Inflammatory macrophage treated with lipopolysaccharide for 4 hours (primary cell): ENCODE measurements at places on chromosomes 6 and 20.

DNA sequence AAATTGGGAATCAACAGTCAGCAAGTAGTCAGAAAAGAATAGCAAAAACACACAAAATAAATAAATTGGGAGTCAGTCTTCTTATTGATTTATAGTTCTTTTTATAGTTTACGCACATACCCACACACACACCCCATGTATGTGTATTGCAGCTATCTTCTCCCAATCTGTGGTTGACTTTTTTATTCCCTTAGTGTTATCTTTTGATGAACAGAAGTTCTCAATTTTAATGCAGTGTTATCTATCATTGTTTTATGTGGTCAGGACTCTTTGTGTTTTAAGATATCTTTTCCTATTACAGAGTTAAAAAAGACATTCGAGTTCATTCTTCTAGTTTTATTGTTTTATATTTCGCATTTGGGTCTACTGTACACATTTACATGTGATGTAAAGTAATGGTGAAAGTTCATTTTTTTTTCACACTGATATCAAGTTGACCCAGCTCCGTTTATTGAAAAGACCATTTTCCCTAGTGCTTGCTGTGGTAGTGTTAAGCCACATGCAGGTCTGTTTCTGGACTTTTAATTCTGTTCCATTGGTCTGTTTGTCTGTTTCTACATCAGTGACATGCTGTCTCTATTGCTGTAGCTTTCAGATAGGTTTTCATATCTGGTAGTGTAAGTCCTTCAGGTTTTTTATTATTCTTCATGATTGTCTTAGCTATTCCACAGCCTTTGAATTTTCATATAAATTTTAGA lies 78.4 kb downstream of the ZFAND3 start:
- DNase-seq = no peak

- no peak for DNase-seq
Observed at GRCh38 chr20:35271073-35271882, 6.6 kb downstream of the MMP24OS start.

DNA sequence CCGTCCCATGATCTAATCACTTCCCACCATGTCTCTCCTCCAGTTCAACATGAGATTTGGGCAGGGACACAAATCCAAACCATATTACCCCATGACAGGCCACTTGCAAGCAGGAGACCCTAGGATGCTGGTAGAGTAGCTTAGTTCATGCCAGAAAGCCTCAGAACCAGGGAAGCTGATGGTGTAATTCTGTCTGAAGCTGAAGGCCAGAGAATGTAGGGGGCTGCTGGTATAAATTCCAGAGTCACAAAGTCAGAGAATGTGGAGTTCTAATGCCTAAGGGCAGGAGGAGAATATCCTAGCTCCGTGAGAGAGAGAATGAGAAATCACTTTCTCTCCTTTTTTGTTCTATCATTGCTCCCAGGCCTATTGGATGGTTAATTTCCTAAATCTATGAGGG lies 90.3 kb upstream of the IMPG1 start:
- DNase-seq = no peak

GRCh38 chr20:38147163-38147562 lies 17.9 kb downstream of the TGM2 start:
- DNase-seq = peak; percentile 59

DNA sequence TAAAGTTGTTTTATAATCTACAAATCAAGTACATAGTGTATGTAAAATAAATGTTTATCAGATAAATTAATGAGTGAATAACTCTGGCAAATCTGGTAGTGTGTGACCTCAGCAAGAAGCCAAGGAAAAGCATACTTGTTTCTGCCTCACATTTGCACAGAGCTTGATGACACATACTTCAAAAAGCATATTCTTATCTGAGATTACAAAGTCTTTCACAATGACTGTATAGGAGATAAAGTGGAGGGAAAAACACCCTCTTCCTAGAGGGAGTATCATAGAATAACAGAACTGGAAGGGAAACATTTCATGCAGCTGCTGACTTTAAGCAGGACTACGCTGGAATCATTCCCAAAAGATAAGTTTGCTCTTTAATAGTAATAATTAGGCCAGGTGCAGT lies 28.1 kb upstream of the AKAP7 start:
- no peak for DNase-seq

DNA sequence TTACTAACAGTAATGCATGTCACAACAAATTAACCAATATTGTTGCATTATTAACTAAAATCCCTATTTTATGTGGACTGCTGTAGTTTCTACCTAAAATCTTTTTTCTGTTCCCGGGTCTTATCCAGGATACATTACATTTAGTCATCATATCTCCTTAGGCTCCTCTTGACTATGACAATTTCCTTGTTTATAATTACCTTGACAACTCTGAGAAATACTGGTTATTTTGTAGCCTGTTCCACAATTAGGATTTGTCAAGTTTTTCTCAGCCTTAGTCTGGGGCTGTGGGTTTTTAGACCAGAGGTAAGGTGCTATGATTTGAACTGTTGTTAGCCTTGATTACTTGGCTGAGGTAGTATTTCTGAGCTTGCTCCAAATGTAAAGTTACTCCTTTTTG lies 3.7 kb downstream of the FBXO5 start:
- no peak for DNase-seq

DNA sequence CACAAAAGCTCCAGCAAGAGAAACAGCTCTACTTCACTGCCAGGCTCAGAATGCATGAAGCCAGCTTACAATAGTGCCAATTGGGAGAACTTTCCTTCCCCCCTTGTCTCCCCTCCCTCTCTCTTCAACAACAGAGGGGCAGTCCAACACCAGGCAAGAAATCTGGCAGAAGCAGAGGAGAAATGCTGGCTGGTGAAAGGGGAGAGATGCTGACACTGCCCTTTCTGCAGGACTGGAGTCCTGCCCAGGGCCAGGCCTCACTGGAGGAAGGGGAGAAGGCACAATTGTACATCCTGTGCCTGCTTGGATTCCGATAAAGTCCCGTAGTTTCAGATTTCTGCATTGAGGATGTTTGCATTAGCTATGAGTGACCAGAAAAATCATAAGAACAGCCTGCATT lies 148.6 kb downstream of the LRRC1 start:
- DNase-seq = no peak

GRCh38 chr20:8367689-8368088 lies 235.6 kb downstream of the PLCB1 start:
- peak; percentile 10 for DNase-seq

DNA sequence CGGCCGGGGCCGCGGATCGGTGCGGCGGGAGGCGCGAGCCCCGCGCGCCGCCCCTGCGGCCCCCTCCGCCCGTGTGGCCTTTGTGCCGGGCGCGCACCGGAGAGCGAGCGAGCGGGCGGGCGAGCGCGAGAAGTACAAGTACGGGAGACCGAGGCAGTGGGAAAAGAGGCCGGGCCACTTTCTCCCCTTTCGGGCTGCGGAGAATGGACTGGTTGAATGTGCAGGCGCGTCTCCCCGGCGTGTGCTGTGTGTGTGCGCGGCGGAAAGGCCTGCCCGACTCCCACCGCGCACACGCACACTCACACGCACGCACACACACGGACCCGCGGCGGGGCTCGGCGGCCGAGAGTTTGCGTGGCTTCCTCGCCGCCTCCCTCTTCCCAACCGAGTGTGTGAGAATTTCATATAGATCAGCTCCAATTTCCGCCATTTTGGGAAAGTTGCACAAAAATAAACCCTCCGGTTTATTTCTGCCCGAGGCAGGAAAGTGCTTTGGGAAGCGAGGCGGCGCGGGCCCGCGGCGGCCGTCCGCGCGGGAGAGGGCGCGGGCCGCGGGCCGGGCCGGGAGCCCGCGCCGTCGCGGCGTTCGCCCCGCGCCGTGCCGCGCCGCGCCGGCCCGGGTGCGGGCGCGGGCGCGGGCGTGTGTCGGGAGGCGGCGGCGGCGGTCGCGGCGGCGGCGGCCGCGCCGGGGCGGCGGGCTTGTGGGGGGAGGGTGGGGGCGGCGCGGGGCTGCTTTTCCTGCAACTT lies 1.1 kb downstream of the L3MBTL3 start:
- DNase-seq = peak; percentile 21

GRCh38 chr6:65398851-65399250 lies 308.2 kb downstream of the EYS start:
- no peak for DNase-seq

DNA sequence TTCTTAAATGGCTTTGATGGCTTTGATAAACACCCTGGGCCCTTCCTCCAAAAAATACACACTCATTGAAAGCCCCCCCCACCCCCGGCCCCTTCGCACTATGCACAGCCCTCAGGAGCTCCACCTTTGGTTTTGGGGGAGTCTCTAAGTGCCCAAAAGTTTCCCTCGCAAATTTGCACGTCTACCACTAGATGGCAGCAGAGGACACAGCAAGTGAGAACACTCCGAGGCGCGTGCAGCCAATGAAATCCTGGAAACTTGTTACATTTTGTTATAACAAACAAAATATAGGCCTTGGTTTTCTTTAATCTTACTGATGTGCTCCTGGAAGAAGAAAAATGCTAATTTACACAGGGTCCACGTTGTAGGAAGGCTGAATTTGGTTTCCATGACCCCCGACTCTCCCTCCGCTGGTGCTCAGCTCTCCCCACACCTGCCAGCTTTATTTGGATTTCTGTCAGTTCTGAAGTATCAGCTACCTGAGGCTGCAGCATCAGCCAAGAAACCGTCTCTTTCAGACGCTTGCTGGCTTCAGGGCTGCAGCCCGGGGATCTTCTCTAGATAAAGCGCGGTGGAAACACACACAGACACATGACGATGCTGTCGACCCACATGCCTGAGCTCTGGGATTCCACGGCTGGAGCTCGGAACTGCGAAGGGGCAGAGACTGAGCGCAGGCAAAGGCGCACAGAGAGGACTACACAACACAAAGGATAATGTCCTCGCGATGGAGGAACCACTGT lies 148.3 kb upstream of the RPS6KA2 start:
- DNase-seq = peak; percentile 77

- peak; percentile 78 for DNase-seq
Observed at GRCh38 chr6:45002390-45003105, 325.6 kb upstream of the RUNX2 start.

- DNase-seq = no peak
Observed at GRCh38 chr20:23258747-23259121, 91.9 kb upstream of the NXT1 start.

DNA sequence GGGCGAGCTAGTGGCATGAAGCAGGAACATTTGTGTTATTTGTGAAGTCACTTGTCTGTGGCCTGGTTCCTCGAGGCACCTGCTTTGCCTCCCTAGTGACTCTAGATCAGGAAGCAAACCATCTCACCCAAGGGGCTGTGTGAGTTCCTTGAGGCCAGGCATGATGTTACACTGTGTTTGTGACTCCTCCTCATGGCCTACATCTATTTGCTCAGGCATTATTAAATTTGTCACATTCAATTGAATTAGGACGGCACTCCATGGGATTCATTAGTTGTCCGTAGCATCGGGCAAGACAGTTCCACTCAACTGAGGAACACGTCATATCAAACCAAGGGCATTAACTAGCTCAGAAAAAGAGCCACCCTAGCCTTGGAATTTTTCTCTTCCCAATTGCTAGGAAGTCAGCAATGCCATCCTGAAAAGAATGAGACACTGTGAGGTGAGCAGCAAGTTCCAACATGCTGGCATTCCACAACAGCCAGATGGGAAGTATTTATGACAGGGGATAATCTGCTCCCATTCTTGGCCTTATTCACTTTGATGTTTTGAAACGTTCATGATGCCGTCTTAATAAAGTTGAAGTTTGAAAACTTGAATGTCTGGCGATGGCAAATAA lies 17.2 kb downstream of the TMEM200A start:
- DNase-seq = no peak

GRCh38 chr20:1830240-1830639 lies 65.0 kb upstream of the SIRPA start:
- DNase-seq = no peak

DNA sequence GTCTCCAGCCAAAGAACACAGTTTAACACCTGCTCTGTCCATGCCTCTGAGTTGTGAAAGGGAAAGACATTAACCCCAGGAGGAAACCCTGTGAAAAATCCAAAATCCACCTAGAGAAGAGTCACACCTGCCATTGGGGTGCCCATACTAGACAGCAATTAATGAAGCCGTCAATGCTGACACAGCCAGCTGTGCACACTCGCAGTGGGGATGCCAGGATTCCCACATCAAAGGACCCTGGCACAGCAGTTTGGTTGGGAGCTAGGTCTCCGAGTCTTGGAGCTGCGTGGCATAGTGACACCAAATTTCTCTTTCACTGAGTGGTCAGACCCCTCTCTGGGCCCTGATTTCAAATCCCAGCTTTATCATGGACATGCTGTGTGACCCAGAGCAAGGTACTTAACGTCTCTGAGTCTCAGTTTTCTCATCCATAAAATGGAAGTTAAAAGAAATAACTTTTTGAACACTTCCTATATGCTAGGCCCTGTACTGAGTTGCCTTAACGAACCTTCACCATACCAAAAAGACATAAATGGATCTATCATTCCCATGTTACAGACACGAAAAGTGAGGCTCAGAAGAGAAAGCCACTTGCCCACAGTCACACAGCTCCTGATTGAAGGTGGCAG lies 30.8 kb downstream of the BPIFB1 start:
- DNase-seq = no peak
